ENCODE measurements at places on chromosomes 16 and 17.

DNA sequence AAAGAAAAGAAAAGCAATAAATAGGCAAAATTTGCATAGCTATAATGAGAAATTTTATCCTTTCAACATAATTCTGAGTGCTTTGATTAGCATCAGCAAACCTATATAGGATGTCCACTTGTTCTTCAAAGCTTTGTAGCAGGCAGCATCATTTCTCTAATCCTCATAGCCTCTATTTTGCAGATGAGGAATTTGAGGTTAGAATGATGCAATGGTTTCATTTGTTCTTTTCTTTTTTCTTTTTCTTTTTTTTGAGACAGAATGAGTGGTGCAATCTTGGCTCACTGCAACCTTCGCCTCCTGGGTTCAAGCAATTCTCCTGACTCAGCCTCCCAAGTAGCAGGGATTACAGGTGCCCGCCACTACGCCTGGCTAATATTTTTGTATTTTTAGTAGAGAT is 594.4 kb downstream of the TOX3 start:
- no peak for DNase-seq

DNA sequence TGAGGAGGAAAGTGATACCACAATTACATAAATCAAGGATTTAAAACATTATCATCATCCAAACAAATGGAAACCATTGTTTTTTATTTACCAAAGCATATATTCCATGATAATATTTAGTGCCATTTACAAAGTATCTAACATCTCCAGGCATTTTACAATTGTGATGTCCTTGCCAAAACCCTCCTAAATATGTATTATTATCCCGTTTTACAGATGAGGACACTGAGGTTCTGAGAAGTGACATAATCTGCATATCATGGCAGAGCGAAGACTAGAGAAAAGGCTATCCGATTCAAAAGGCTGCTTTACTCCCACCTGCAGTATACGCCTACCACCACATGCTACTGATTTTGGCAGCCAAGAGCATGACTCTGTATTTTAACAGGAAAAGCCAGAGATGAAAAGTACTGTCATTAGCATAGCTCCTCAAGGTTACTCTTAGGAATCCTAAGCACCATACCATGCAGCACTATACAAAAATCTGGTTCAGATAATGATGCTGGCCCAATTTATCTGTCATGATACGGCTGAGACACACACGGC is 301.4 kb downstream of the CA10 start:
- no peak for DNase-seq

DNA sequence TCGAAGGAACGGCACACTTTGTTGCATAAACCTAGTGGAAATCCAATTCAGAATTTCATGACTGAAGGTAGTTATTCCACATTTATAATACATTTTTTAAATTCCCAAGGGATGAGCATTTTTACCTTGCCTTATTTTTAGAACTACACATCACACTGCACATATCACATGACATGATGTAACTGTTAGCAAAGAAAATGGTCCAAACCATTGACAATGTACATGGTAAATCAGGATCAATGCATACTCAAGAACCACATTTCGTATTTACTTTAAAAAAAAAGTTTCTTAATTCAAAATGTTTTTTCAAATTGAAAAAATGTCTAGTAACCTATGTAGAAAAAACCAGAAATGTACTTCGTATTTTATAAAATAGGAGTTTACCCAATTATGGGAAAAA is 2.5 kb downstream of the KANSL1 start:
- DNase-seq, result no peak

GRCh38 chr17:30021708-30022317 is 80.4 kb downstream of the EFCAB5 start:
- no peak for DNase-seq

DNA sequence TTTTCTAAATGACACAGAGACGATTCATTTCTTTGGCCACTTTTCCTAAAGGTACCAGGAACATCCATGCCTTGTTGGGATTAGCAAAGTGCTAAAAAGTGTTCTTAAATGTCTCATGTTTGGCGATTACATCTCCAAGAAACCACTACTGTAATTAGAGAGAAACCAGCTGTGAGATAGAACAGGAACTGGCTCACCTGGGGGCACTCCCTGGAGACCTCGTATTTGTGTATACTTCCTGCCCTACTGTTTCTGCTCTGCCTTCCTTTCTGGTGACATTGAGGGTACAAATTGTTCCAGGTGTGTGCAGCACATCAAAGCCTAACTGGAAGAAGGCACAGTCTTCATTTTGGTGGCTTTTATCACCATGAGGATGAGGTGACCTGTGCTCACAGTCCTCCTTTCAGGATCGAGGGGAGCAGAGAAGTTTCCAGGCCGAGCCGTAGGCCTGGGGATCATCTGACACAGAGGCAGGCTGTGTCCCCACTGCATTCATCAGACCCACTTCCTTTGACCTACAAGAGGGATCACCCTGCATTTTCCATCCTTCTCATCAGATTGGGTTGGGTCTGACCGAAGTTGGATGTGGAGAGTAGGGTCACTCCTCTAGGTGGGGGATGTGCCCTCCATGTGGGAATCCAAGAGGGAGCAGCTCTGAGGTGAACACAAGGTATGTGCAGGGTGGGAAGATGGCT is 23.7 kb downstream of the CCL4 start:
- DNase-seq, result no peak
